Caco-2 (cell line): ENCODE measurements at places on chromosomes 7 and 10. TPM values are rescaled to one million over a fixed set of nuclear protein-coding genes. Genes with fewer than 3 reads are reported as not detected.
A peak's percentile ranks its signal among the peaks of the same experiment; 100 is the strongest.

DNA sequence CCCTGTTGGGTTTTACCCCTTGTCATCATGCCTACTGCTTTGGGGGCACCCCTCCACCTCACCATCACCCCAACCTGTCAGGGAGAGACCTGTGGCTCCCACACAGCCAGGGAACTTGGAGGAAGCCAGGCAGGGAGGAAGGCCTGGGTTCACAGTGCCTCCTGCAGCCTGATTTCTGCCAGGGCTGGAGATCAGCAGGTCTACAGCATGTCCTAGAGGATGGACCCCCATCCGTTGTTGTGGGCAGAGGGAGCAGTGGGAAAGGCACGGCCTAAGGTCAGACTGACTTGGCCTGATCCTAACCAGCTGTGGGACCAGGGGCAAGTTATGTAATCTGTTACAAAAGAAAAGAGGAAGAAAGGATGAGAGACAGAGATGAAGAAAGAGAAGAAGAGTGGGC, 28.2 kb downstream of the ZCCHC24 start:
- no peaks in the 10 kb centered on the region for H3K27me3 ChIP-seq
- no peaks in the 10 kb centered on the region for H3K36me3 ChIP-seq
- no peak overlapping the region for H3K27ac ChIP-seq
- DNase-seq, result no peak

GRCh38 chr7:27745064-27745583, 5.2 kb downstream of the TAX1BP1 start:
- H3K4me1 ChIP-seq, result peaks cover 16% of the 10 kb centered on the region
- peak; percentile 52 for DNase-seq
- H3K4me3 ChIP-seq, result no peak overlapping the region

DNA sequence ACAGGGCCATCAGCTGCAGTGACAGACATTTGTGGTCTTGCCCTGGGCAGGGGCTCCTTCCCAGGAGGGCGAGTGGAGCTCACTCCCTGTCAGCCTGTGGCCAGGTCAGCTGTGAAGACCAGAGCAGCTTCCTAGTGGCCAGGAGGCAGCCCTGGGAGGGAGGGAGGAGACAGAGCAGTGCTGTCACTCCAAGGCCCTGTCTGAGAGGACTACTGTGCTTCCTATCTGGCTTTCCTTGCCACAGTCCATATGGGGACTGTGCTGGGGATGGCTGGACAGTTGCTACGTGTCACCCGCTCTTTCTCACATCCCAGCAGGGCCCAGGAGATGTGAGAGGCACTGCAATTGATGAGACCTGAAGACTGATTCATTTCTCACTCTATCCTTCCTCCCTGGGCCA, 15.2 kb upstream of the ADCYAP1R1 start:
- H3K36me3 ChIP-seq, result no peaks in the 10 kb centered on the region
- H3K4me1 ChIP-seq, result no peaks in the 10 kb centered on the region
- no peak overlapping the region for H3K27ac ChIP-seq
- DNase-seq, result no peak
- no peak overlapping the region for H3K4me3 ChIP-seq

DNA sequence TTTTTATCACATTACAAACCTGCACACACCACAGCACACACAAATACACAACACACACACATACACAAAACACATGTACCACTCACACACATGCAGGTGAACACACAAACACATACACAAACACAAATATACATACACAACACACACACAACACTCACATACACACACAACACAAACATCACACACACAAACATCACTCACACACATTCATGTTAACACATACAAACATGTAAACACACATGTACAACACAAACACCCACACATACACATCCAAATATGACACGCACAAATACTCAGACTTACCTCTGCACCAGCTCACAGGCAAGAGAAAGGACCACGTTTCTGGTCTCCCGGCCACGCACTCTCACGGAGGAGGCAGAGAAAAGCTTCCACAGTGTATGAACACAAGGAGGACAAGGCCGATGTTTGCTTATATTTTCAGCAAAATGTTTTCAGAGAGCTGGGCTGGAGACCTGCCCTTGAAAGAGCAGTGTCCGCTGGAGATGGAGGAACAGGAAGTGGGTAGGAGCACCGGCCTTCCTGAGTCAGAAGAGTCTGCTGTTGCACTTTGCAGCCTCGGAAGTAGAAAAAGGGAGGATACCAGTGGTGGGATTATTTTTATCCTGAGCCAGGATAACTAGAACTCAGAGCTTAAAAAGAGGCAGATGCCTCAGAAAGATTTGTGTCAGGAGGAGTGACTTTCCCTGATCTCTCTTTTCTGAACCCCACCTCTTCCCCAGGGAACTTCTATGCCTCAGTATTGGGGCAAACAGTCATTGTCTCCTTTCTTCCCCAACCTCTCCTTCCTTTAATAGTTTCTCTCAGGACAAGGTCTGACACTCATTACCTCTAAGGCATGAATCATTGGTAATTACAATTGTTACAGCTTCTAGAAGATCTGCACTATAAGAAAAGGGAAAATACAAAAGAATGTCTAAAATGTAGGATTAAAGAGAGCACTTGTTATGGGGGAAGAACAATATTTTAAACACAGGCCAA, at the start of gene GIMAP6:
Gene GIMAP6, minus strand, starts transcription at position 520 of the 999 bp plus-strand sequence. CDS start 2,243 bp downstream, outside the sequence.
- H3K4me1 ChIP-seq, result no peaks in the 10 kb centered on the region
- no peak within 1 kb of the TSS for H3K4me3 ChIP-seq
- no peak for DNase-seq
- H3K36me3 ChIP-seq, result no peaks in the 10 kb centered on the region
- H3K27me3 ChIP-seq, result no peaks in the 10 kb centered on the region
- no peak within 1 kb of the TSS for H3K27ac ChIP-seq

The MEST gene
- 270 and 295 TPM in 2 replicates for total RNA-seq

DNA sequence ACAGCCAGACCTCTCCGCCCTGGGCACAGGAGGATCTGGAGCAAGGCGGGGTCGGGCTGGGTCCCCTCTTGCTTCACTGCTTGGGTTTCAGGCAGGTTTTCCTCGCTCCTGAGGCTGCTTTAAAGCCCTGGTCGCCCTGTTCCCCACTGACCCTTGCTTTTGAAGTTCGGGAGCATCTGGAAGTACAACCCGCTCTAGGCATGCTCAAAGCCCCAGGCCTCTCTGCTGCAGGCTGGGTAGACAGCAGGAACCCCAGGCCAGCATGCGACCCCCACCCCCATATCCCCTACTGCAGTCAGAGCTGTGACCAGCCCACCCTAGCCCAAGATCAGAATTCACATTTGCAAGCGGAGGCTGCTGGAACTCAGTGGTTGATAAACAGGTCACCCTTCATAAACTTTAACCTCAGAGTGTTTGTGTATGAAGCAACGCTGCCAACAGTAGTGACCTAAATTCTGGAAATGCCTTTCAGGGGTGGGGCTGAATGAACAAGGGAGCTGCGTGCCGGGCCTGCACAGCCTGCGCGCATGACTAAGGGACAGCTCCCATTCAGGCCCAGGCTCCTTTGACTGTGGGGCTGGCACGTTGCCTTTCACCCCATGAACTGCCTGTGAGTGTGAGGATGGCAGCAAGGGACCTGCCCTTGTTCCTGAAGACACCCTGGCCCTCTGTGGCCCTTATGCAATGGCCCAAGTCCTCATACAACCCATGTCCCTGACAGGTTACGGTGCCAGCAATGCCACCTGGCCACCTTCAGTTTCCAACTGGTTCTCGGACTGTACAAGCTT, 52.5 kb downstream of the PROSER2 start:
- H3K27ac ChIP-seq, result peak overlapping the region; percentile 97
- peak overlapping the region; percentile 29 for H3K4me3 ChIP-seq
- peak; percentile 98 for DNase-seq
- H3K27me3 ChIP-seq, result no peaks in the 10 kb centered on the region

GRCh38 chr10:97842656-97843280, 6.9 kb upstream of the GOLGA7B start:
- H3K27ac ChIP-seq, result no peak overlapping the region
- H3K4me1 ChIP-seq, result 0 out of 2 replicates have a peak, but pooled peaks cover 11% of the 10 kb centered on the region
- H3K36me3 ChIP-seq, result no peaks in the 10 kb centered on the region
- DNase-seq, result no peak

DNA sequence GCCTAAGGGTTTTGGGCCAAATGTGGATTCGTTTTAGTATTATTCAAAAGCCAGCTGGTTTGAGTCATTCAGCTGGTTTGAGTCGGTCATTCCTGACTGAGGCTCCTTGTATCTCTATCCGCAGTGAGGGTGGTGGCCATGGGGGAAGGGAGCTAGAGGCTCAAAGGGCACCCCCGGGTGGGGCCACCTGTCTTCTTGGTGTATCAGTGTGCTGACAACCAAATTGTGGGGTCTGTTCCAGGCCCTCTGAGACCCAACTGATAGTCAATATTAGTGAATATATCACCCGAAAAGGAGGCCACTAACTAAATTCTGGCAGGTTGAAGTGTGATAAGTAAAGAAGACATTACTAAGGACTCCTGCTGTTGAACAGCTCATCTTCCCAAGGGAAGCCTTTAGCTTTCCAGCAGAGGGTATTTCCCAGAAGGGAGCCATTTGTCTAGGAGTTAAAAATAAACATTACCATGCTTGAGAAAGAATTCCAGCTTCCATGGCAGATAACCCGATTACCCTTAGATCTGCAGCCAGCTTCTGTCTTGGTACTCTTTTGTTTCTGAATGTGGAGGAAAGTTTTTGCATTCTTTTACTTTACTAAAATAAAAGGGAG, 29.9 kb upstream of the DDX50 start:
- no peaks in the 10 kb centered on the region for H3K36me3 ChIP-seq
- H3K4me1 ChIP-seq, result peaks cover 22% of the 10 kb centered on the region
- no peak overlapping the region for H3K4me3 ChIP-seq
- no peak for DNase-seq

The NDUFB8 gene
- total RNA-seq, result 249 and 255 TPM in 2 replicates

The IGFBP3 gene
- 0.79 and 3.3 TPM in 2 replicates for total RNA-seq

The CTAGE4 gene
- total RNA-seq, result not detected in 2 replicates

GRCh38 chr10:34147641-34148304, 667.3 kb downstream of the PARD3 start:
- H3K27ac ChIP-seq, result no peak overlapping the region
- no peaks in the 10 kb centered on the region for H3K4me1 ChIP-seq
- no peaks in the 10 kb centered on the region for H3K27me3 ChIP-seq
- DNase-seq, result no peak
- H3K4me3 ChIP-seq, result no peak overlapping the region

DNA sequence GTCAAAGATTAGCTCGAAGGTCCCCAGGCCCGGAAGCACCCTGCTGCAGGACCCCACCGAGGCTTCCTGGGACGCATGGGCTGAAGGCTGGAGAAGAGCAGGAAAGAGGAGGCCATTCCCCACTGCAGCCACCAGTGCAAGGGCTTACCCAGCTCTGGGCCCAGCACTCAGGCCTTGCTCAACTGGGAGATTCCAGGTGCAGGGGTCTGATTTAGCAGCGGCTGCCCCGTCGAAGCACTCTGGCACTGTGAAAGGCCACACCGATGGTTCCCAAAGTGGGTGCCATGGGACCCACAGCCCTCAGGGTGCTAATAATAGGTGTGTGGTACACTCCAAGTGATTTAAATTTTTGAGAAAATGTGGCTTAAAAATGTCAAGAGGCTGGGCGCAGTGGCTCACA, 130.9 kb downstream of the OAT start:
- no peak overlapping the region for H3K4me3 ChIP-seq
- H3K27ac ChIP-seq, result no peak overlapping the region
- H3K27me3 ChIP-seq, result no peaks in the 10 kb centered on the region; the same call in 1 of the 2 replicates
- DNase-seq, result peak; percentile 14

DNA sequence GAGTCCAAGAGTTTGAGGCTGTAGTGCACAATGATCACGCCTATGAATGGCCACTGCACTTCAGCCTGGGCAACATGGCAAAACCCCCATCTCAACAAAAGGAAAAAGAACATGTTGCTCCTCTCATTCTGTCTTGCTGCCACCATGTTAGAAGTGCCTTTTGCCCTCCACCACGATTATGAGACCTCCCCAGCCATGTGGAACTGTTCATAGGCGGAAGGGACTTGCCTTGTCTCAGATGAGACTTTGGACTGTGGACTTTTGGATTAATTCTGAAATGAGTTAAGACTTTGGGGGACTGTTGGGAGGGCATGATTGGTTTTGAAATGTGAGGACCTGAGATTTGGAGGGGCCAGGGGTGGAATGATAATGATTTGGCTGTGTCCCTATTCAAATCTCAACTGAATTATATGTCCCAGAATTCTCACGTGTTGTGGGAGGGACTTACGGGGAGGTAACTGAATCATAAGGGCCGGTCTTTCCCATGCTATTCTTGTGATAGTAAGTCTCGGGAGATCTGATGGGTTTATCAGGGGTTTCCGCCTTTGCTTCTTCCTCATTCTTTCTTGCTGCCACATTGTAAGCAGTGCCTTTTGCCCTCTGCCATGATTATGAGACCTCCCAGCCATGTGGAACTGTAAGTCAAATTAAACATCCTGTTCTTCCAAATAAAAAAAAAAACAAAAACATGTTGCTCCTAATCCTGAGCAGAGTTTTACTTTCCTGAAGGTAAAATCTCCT, 22.3 kb downstream of the DLG5 start:
- H3K4me1 ChIP-seq, result peaks cover 47% of the 10 kb centered on the region
- no peak overlapping the region for H3K4me3 ChIP-seq
- no peak overlapping the region for H3K27ac ChIP-seq

The NPFFR1 gene
- not detected in 2 replicates for total RNA-seq

- no peaks in the 10 kb centered on the region for H3K27me3 ChIP-seq
- H3K4me3 ChIP-seq, result no peak overlapping the region
- H3K27ac ChIP-seq, result no peak overlapping the region
- no peak for DNase-seq
These were observed 77.2 kb downstream of the CXCL12 start for GRCh38 chr10:44307691-44308090.
